ENCODE measurements at places on chromosomes 12 and 14.

GRCh38 chr14:71411738-71412137 lies 504.5 kb downstream of the PCNX1 start:
- no peak for DNase-seq

DNA sequence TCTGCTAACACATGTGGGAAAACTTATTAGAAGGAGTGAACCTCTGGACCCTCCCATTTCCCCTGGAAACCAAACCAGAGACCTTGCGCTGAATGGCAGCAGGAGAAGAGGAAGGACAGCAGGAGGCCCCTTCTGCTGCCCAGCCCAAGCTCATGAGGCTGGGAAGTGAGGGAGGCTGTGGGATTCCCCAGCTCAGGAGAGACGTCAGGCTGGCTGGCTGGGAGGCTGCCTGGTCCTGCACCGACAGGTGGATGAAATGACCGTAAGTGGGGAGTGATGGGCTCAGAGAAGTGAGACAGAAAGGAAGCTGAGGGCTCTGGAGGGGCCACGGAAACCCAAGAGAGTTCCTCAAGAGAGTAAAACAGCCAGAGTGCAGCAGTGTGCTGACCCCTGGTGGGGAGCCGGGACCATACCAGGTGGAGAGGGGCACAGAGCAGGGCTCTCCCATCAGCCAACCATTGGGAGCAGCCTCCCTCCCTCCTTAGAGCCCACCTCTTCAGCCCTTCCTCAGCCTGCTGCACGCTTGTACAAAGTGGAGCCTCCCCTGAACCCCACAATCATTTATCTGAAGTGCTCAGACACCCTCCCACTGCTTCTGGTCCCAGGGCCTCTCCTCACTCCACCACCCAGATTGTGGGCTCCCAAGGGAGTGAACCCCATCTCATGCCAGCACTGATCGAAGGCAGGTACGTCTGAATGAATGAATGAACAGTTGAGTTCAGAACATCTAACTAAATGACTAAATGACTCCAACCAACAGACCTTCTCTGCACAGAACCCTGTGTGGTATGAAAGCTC lies 14.0 kb downstream of the TAMALIN start:
- DNase-seq, result peak; percentile 51

GRCh38 chr12:82223426-82223825 lies 134.8 kb downstream of the CCDC59 start:
- DNase-seq, result no peak

DNA sequence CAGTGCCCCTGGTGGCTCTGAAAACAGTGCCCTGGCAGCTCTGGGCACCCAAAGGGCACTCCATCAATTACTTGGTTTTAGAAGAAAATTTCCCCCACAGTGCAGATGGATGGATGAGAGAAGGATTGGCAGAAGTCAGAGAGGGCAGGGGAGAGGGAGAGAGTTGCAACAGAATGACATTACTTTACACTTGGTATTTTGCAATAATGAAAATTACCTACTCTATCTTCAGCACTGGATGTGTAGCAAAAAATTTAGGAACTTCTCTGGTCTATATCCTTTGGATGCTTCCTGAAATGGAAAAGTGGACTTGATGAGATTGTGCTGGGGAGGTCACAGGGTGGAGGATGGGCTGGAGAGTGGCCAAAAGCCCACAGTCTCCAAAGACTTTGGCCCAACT lies 193.2 kb downstream of the CHST11 start:
- no peak for DNase-seq

DNA sequence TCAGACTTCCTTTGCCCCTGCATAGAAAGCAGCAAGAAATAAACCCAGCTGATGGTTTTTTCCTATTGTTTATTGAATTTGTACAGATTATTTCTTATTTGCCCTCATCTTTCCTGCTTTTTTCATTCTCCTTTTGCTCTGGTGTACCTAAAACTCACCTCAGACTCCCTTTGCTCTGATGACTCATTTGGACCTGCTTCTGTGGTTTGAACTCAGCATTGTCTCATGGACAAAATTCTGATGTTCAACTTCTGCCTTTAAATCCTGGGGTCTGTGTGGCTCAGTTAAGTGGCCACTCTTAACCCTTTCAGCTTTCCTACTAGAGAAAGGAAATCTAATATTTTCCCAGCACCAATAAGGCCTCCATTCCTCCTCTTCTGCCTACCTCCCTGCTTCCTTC lies 3.5 kb upstream of the SENP1 start:
- DNase-seq, result no peak

DNA sequence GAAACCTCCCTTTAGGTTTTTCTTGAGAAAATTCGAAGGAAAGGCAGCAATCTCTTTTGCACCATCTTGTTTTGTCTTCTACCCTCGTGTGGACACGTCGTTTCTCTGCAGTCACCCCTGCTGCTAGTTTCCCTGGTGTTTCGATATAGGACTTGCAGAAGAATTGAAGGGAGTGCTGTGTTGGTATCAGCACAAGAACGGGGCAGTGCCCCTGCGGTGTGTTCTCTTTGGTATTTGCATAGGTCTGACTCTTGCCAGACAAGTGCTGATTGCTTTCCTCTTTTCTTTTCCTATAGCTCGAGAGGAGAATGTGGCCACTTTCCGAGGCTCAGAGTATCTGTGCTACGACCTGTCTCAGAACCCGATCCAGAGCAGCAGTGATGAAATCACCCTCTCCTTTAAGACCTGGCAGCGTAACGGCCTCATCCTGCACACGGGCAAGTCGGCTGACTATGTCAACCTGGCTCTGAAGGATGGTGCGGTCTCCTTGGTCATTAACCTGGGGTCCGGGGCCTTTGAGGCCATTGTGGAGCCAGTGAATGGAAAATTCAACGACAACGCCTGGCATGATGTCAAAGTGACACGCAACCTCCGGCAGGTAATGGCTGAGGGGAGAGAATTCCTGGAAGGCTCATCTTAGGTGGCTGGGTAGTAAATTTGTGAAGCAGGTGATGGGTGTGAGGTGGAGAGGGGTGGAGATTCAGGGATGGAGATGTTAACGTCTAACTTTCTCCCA lies 474.8 kb downstream of the NRXN3 start:
- DNase-seq, result no peak

- no peak for DNase-seq
Measured at GRCh38 chr12:104827587-104827986, 130.5 kb downstream of the SLC41A2 start.

DNA sequence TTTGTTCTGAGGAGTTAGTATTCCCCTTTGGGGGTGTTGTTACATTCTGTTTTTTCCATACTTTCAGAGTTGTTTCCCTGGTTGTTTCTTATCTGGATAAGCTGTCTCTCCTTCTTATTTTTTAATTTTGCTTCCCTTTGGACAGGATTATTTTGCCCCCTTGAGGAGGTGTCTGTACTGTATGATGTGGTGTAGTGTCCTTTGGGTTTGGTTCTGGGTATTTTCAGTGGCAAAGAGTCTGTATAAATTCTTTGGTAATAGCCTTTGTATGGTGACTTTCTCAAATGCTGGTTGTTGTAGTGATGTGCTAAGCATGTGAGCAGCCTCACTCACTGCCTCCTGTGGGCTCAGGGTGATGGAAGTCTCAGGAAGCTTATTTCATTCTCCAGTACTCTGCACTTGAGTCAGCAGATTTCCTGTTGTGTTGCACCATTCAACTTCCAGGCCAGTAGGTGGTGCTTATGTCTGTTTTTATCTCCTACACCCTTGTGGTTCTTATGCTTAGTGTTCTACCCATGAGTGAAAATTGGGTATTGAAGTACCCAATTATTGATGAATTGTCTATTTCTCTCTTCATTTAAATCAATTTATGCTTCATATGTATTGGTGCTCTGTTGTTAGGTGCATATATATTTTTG lies 103.3 kb upstream of the PMCH start:
- DNase-seq, result no peak

DNA sequence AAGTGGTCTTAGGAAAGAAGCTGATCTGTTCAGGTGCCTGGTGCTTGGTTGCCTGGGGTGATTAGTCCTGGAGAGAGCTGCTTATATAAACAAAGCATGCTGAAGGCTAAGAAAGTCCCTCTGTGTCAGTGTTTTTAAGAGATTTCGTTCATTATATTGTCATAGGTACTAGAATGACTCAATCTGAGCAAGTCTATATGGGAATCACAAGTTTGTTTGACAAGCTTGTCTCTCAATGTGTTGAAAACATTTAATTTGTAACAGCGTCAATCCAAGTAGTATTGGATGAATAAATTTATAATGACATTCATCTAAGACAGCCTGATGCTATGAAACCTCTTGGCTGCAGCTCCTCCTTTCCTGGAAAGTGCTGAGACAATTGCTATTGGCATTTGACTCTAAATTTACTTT lies 256.3 kb downstream of the TMTC2 start:
- no peak for DNase-seq

DNA sequence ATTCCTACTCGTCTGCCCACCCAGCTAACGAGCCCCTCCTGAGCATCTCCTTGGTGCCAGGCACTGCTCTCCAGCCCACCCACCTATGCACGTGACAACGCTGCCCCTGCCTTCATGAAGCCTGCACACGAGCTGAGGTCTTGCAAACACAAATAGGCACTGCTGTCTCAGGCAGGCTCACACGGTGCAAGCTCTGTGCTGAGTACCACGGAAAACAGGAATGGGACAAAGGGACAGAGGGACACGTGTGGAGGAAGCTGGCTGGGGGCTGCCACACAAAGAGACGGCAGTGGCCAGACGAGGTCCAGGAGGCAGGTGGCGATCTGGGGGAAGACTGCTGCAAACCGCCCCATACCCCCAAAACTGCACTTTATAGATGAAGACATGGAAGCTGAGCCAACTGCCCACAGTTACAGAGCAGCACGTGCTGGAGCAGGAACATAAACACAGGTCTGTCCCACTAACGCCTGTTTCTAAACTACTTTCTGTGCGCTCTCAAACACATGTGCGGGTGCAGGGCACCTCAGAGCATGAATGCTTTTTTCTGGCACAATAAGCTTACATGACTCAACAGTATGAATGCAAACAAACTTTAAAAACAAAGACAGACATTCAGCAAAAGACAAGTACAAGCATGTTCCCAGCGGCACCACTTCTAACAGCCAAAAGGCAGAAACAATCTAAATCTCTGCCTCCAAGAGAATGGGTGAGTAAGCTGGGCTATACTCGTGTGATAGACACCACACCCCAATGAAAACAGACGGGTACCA lies 64.5 kb downstream of the AMN start:
- DNase-seq, result no peak

GRCh38 chr14:72617391-72618031 lies 276.4 kb downstream of the DPF3 start:
- no peak for DNase-seq

- DNase-seq, result no peak
Measured at GRCh38 chr12:46933947-46934346, 108.2 kb upstream of the SLC38A4 start.

DNA sequence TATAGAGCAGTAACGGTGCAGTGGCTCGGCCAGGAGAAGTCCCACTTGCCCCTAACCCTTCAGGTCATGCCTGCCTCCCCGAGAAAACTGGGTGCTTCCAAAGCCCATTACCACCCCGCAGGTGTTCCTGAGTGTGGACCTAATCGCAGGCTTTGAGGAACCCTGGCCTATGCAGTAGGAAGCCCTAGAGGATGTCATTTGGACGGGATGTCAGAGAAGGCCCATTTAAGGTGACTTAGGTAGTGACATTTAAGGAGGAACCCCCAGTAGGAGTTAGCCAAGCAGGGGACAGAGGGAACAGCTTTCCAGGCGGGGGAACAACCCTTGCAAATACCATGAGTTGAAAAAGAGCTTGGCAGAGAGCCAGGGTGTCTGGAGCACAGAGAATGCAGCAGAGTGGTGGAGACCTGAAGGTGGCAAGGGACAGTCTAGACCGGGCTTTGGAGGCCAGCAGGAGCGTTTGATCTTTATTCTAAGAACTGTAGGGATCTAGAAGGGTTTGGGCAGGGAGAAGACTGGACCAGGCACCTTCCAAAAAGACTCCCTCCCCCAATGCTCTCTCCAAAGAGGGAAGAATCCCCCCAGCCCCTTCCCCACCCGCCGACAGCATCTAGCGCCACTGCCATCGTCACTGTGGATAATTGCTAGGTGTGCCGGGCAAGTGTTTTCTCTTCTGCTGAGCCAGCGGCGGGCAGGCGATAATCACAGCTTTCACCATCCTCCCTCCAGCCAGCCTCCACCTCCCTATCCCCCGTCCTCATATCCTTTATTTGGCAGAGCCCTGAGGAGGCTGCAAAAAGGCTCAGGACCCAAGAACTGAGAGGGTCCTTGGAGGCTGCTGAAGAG lies 33.3 kb upstream of the BEGAIN start:
- no peak for DNase-seq

GRCh38 chr12:64735442-64735841 lies 23.8 kb downstream of the GNS start:
- no peak for DNase-seq

- no peak for DNase-seq
Measured at GRCh38 chr12:122982963-122983788, 2.7 kb downstream of the ARL6IP4 start.

DNA sequence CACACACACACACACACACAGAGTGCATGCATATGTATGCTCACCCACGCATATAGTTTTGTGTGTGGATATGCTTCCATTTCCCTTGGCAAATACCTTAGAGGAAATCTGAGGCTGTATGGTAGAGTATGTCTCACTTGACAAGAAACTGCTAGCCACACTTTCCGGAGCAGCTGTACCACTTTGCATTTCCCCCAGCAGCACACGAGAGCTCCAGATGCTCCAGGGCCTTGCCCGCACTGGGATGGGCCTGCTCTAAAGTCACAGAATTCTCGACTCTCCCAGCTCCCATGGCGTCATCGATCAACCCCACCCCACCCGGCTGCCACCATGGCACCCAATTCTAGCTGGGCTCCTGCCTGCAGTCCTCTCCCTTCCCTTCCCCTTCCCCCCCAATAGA lies 21.9 kb downstream of the CLMN start:
- DNase-seq, result no peak

- DNase-seq, result no peak
Measured at GRCh38 chr14:95557291-95557690, 22.4 kb downstream of the GLRX5 start.

- DNase-seq, result no peak
Measured at GRCh38 chr14:63923422-63923752, 70.6 kb downstream of the SYNE2 start.

DNA sequence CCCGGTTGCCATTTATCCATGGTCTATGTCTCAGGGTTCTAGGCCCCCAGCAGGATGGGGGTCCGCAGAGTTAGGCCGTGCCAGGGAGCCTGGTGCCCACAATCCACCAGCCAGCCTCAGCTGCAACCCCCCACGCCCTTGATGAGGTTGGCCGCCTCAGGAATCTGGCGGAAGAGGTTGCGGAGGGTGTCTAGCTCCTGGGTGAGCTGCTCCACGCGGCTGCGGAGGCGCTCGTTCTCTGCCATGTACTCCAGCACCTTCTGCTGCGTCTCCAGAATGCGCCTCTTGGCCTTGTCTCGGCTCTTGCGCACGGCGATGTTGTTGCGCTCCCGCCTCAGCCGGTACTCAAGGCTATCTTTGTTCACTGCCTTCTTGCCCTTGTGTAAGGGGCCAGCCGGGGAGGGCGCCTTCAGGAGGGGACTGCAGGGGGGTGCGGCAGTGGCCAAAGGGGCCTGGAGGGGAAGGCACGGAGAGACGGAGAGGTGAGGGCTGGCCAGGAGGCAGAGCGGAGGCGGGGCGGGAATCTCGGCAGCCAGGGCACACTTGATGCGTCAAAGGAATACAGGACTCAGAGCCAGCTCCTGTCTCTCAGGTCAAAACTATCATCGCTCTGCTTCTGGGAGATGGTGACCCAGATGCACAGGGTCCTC lies 1.6 kb downstream of the CEBPE start:
- no peak for DNase-seq

Data from stimulated activated CD4-positive, alpha-beta T cell treated with anti-CD3 and anti-CD28 coated beads, Interleukin-12 subunit alpha, Interleukin-12 subunit beta, amount 100 ng/mL, for 4 hours (primary cell).